ENCODE measurements at places on chromosomes 2 and 18.

DNA sequence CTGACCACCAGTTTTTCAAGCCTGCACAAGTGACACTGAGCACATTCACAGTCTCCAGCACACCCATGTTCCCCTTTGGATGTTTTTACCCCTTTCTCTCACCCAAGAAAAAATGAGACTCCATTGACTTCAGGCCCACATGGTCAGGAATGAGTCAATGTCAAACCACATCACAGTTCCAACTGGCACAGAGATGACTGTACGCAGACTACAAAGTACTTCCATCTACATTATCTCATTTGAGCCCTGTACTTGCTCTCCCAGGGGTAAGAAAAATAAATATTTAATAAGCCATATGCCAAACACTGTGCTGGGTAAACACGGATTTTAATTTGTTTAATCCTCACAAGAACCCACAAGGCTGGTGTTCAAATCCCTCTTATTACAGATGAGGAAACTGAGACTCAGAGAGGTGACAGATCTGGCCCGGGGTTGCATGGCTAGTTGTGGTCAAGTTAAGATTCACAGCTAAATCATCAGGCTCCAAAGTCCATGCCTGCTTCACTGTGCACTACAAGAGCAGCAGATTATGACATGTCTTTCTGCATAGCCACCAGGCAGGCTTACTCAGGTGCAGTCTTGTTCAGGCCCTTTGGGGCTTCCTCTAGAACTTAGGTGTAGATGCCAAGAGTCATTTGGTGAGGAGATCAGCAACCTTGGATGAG lies 106.1 kb downstream of the TXNL1 start:
- no peak for DNase-seq

DNA sequence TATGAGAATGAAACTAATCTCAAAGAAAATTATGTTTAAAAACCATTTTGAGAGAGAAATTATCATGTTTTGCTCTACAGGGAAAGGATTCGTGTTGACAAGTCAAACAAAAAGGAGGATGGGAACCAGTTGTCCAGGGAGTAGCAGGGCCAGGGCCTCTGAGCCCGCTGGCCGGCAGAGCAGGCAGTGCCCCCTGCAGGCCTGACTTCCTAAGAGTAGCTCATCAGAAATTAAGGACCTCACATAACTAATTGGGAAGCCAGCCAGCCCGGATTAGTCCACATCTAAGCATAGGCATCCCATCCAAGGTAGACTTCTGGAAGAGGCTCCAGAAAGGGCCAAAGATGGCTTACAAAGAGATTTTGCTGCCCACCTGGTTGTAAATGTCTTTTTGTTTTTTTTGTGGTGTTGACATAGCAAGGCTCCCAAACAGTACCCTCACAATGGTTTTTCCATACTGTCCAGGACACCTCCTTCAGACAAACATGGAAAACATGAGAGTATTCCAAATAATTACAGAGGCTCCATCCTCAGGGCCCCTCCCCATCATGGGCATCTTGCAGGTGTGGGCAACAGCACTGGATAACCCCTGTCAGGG lies 241.2 kb upstream of the TANK start:
- DNase-seq, result peak; percentile 1

DNA sequence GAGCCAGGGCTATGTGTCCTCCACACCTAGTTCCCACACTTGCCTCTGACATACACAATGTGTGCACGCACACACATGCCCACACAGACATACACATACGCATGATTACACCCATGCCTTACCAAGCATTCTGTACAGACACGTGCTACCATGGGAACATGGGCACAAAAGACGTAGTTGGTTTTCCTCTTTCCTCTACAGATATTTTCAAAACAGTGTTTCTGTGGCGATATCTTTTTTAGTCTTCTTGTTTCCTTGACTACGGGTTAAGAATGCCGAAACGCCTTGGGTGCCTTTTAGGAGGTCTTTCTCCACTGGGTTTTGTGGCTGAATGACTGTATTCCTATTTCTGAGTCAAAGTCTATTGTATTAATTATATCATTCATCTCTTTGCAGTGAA lies 75.5 kb upstream of the SPTBN1 start:
- DNase-seq, result no peak

DNA sequence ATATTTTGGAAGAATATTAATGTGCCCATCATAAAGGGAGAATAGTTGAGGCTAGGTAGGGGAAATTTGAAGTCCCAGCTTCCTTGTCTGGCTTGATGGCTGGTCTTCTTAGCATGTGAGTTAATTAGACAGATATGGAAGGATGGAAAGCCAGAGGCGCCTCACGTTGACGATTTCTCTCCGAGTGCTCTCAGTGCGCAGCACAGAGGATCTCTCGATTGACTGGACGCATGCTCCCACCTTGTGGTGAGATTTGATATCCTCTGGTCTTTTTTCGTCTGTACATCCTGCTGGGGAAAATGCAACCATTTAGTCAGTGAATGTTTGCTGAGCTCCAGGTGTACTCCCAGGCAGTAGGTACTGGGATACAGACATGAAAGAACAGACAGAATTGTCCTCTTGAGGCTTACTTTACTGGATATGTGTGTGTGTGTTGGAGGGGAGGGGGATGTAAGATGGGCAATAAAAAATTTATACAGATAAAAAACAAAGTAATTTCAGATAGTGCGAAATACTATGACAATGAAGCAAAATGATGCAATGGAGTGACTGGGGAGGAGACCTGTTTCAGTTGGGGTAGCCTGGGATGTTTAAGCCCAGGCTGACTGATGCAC lies 66.9 kb upstream of the ZNG1B start:
- peak; percentile 58 for DNase-seq

- DNase-seq, result no peak
These were observed 160.3 kb upstream of the SIX2 start for GRCh38 chr2:45169339-45170190.

DNA sequence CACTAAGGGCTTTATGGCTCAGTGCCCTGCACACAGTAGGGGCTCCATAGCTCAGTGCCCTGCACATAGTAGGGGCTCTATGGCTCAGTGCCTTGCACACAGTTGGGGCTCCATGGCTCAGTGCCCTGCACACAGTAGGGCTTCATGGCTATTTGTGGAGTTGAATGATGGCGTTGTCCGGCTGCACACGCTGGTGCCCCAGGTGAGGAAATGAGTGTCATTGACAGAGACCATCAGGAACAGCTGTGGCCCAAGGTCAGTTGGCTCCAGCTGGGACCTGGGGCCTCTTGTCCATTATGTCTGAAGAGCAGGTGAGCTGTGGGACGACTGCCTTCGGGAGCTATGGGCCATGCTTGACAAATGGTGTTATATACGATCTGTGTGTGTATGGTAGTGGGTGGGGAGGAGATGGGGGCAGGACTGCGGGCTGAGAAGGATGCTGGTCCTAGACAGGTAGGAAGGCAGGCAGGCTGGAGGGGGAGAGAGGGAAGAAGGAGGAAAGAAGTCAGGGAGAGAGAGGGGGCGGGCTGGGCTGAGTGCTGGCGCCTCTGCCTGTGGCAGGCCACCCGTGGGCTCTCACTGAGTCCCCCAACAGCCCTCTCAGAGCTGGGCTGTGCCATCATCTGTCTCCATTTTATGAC lies 130.6 kb downstream of the CLIP4 start:
- DNase-seq, result no peak

GRCh38 chr2:160657196-160657595 lies 163.6 kb upstream of the RBMS1 start:
- DNase-seq, result no peak

- no peak for DNase-seq
These were observed 162.0 kb downstream of the DTNA start for GRCh38 chr18:34872066-34872465.

DNA sequence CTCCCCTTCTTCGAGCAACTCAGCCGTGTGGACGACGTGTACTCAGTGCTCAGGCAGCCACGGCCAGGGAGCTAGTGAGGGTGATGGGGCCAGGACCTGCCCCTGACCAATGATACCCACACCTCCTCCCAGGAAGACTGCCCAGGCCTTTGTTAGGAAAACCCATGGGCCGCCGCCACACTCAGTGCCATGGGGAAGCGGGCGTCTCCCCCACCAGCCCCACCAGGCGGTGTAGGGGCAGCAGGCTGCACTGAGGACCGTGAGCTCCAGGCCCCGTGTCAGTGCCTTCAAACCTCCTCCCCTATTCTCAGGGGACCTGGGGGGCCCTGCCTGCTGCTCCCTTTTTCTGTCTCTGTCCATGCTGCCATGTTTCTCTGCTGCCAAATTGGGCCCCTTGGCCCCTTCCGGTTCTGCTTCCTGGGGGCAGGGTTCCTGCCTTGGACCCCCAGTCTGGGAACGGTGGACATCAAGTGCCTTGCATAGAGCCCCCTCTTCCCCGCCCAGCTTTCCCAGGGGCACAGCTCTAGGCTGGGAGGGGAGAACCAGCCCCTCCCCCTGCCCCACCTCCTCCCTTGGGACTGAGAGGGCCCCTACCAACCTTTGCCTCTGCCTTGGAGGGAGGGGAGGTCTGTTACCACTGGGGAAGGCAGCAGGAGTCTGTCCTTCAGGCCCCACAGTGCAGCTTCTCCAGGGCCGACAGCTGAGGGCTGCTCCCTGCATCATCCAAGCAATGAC lies 4.8 kb downstream of the CTDSP1 start:
- DNase-seq, result no peak

- no peak for DNase-seq
These were observed 69.9 kb upstream of the KLF7 start for GRCh38 chr2:207235621-207236020.

GRCh38 chr18:23918395-23919032 lies 96.0 kb upstream of the TTC39C start:
- DNase-seq, result peak; percentile 63

GRCh38 chr2:191148791-191149190 lies 2.0 kb downstream of the STAT4 start:
- DNase-seq, result no peak

GRCh38 chr18:43772907-43773306 lies 495.6 kb upstream of the SYT4 start:
- no peak for DNase-seq

- no peak for DNase-seq
These were observed 89.0 kb downstream of the NBAS start for GRCh38 chr2:15472133-15472532.

DNA sequence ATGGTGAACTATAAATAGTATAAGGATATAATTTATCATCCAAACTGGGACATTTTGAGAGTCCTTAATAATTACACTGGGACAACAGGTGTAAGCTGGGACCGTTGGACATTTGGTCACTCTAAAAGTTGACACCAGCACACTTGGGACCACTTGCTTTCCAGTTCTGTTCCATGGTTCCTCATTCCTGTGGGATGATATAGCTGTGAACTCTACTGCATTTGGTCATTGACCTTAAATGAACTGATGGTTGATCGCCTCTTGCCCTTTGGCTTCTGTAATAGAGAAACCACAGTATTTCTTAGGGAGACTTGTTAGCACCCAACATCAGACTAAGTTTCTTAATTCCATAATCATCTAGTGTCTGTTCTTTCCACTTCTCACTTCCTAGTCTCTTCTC lies 46.7 kb downstream of the EML6 start:
- no peak for DNase-seq

DNA sequence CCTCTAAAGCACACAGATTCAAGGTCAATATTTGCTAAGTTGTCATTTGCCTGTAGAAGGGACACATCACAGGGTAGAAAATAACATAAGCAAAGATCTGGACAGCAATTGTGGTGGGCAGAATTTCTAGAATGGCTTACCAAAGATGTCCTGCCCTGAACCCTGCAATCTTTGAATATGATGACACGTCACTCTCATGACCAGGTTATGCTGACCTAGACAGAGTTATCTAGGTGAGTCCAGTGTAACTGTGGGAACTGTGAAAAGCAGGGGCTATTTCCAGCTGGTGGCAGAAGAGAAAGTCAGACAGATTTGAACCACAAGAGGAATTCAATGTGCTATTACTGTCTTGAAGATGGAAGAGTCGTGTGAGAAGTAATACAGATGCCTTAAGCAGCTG lies 112.3 kb upstream of the CNGA3 start:
- DNase-seq, result no peak

- DNase-seq, result no peak
These were observed 228.1 kb downstream of the RBM43 start for GRCh38 chr2:151033271-151034248.

GRCh38 chr2:109450574-109451273 lies 163.0 kb downstream of the SEPTIN10 start:
- DNase-seq, result no peak

GRCh38 chr2:98715812-98716451 lies 15.0 kb downstream of the MGAT4A start:
- peak; percentile 12 for DNase-seq

DNA sequence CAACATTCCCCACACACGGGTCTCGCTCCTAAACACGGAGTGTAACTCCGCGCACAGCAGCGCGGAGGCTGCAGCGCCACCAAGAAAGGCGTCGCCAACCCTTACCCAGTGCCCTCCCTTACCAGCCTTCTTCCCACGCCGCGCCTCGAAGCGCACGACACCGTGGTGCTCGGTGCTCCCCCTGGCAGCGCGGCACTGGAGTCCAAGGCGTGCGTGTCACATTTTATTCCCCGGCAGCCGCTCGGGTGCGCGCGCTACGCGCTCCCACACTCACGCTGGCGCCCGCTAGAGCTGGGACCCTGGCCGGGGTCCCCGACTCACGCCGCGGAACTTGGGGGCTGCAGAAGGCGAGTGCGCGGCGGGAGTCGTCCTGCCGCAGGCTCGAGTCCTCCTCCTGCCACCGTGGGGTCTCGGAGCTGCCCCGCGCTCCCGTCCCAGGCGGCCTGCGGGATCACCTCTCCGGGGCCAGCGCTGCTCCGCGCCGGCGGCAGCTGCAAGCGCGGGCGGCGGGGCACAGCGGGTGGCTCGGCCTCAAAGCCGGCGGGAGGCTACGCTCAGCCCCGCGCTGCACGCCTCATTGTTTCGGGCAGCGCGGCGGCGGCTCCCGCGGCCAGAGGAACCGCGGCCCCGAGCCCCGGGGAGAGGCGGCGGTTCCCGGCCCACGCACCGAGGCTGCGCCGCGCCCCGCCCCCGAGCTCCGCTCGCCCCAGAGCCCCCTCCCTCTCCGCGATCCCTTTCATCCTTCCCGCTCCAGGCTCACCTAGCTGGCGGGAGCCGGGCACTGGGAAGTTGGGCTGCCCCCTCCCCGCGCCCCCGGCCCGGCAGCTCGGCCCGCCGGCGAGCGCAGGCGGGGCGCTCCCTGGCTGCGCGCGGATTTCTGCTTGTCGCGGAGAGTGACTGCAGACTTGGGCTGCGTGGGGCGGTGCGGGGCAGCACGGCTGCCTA lies at the start of gene ST6GAL2:
Gene ST6GAL2 (minus strand): TSS at position 197 of the 945 bp plus-strand sequence. CDS start 42,190 bp downstream, outside the sequence.
- no peak for DNase-seq
